GM12865 (cell line): ENCODE measurements at places on chromosomes 1 and 21.

GRCh38 chr1:19210772-19211549 is 895 bp upstream of the UBR4 start:
- peak; percentile 16 for DNase-seq

GRCh38 chr21:44955798-44956175 is 16.0 kb downstream of the SLX9 start:
- no peak for DNase-seq

DNA sequence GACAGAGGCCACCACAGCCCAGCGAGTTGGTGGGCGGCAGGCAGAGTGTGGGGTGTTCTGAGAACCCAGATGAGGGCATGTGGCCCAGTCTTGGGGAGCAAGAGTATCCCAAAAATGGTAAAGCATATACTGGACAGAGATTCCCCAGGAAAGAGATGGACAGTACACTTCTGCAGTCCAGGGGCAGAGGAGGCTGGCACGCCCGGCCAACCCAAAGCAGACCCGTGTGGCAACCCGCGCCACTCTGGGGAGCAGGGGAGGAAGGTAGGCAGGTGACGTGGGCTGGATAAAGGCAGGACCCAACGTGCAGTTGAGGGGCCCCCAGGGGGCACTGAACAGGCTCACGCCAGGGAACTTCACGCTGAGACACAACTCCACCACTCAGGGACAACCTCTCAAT is 46.4 kb upstream of the RIPK4 start:
- no peak for DNase-seq

DNA sequence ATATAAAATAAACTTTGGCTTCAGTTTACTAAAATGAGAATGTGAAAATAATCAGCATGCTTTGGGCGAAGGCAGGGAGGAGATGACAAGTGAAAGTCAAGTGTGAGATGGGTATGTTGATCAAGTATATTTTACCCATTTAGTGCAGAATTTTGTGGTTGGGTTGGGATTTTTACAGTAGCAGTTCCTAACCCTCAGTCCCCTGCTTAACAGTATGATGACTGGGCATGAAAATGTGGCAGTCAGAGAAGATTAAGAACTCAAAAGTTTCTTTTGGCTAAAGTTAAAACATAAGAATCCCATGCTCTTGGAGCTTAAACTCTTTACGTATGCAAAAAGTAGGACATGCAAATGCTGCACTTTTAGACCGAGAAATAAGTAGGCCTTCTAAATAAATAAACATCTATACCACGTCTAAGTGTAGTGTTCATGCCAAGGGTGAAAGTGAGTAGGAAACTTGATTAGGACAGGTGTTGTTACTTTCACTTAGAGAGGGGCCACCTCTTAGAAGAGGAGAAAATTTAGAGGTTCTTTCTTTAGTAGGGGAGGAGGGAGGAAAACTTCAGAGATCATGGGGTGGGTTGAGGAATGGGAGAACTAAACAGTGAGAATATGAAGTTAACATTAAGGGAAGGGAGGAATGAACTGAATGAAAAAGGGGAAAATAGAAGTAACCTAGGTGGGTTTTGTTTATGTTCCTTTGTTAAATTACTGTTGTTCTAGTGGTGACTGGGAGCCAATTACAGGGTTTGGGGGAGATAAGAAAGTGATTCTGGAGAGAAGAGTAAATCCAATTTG is 127.8 kb downstream of the OSBPL9 start:
- DNase-seq: peak; percentile 28

DNA sequence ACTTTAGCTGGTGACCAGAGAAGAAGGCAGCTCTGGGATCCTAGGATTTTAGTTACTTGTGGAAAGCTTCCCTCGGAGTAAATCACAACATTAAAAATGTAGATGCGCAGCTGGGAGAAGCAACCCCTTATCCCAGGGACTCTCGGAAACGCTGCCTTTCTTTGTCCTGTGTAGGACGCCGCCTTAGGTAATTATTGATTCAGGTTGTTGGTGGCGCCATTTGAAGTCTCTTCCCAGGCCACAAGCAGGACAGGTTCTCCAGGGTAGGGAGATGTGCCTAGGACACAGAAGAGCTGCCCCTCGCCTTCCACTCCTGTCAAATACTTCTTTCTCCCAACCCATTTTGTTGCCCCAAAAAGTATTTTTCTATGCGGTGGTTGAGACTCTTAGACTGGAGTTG is 10.3 kb downstream of the SLC37A1 start:
- no peak for DNase-seq

- DNase-seq: peak; percentile 94
Measured at GRCh38 chr1:235954306-235955283, 87.9 kb upstream of the LYST start.

GRCh38 chr1:216020743-216021345 is 402.4 kb downstream of the USH2A start:
- DNase-seq: no peak

- DNase-seq: no peak
Measured at GRCh38 chr1:1609822-1610485, 5.3 kb upstream of the MIB2 start.

- DNase-seq: no peak
Measured at GRCh38 chr1:40299366-40300248, 17.5 kb downstream of the COL9A2 start.

DNA sequence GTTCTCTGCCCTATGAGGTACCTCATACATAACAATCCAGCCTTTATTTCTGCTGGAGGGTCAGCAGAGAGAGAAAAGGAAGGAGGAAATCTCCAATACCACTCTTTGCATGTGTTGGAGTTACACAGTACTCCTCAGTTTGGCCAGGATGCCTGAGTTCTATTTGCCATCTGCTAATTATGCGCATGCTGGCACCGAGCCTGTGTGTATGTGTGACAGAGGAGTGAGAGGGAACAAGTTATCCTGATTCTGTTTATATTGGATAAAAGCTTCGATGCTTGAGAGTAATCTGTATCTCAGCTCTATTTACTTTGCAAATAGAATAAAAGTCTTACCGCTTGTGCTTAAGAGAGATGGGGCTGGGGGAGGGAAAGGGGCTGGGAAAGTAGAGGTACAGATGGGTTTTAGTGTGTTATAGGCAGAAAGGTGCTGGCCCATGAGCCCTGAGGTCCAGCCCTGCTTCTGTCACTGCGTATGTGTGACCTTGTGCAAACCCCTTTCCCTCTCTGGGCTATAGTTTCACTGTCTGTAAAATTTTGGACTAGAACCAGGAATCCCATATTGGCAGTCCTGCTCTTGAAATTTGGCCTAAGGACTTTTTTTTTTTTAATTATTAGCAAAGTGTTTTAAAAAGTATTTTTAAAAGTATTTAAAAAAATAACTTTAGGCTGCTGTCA is 54.5 kb upstream of the PLXNA2 start:
- DNase-seq: no peak

DNA sequence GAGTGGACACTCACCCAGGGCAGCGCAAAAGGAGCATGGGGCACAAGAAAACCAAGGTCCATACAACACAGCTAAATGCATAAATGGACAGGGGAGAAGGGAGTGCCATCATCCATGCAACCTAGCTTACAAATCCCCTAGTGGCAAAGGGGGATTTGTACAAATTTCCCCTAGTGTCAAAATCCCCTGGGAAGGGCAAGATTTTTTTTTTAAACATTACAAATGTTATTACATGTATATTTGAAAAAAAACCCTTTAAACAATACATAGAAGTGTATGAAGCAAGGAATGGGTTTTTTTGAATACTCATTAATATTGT is 89.6 kb upstream of the IVNS1ABP start:
- peak; percentile 44 for DNase-seq

DNA sequence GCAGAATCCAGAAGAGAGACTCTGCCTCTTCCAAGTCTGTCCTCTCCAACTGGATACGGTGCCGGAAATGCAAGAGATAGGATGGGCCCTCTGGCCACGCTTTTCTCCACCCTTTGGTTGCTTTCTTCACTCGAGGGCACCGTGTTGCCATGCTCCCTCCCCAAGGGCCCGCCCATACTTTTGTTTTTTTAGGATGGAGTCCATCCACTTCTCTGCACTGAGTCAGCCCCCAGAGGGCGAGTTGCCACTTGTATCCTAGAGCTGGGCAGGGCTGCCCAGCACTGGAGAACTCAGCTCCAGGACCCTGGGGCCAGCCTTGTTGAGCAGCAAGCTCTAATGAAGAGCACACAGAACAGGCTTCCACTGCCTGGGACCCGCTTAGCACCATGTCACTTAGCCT is 25.5 kb downstream of the IFNGR2 start:
- no peak for DNase-seq

GRCh38 chr1:155334962-155335361 is 14.3 kb downstream of the RUSC1 start:
- no peak for DNase-seq

GRCh38 chr21:17575076-17575475 is 37.6 kb downstream of the BTG3 start:
- no peak for DNase-seq

GRCh38 chr1:236998546-236998945 is 5.7 kb downstream of the MT1HL1 start:
- DNase-seq: no peak

- no peak for DNase-seq
Measured at GRCh38 chr1:51247499-51247898, 11.4 kb downstream of the RNF11 start.

- no peak for DNase-seq
Measured at GRCh38 chr1:66294707-66295370, 239.1 kb upstream of the SGIP1 start.

DNA sequence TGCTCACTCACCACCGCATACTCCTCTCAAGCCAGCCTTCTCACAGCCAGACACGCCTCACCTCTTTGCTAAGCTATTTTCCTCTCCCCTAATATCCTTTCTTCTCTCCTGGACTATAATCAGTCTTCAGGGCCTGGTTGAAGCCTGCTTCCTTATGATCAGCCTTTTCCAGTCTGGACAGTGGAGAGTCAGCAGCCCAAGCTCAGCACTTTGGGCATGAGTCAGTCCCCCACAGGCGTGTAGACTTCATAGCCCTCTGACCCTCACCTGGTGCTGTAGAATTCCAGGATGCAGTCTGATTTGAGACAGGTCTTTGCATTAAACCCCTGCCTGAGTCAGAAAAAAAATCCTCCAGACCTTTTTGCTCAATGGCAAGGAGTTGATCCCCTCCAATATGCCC is 2.5 kb downstream of the HPCAL4 start:
- DNase-seq: no peak

GRCh38 chr1:229952670-229953520 is 114.1 kb upstream of the GALNT2 start:
- DNase-seq: no peak
